ENCODE measurements at places on chromosomes 16 and 17. TPM values are rescaled to one million over a fixed set of nuclear protein-coding genes. Genes with fewer than 3 reads are reported as not detected.

CRISPLD2 gene
- total RNA-seq, result 58.4 TPM

FSCN2 gene
- 0.74 TPM for total RNA-seq

NPIPB6 gene
- total RNA-seq, result 1.1 TPM

GRCh38 chr17:74631468-74632450 is 8.2 kb upstream of the CD300E start:
- no peak for DNase-seq

- no peak for DNase-seq
These were observed 129.2 kb upstream of the TOM1L1 start for GRCh38 chr17:54771409-54771915.

ENGASE gene
- 7.7 TPM for total RNA-seq

NUDT16L1 gene
- 25.5 TPM for total RNA-seq

GRCh38 chr17:3845291-3845620 is 790 bp downstream of the NCBP3 start:
- DNase-seq, result no peak

DNA sequence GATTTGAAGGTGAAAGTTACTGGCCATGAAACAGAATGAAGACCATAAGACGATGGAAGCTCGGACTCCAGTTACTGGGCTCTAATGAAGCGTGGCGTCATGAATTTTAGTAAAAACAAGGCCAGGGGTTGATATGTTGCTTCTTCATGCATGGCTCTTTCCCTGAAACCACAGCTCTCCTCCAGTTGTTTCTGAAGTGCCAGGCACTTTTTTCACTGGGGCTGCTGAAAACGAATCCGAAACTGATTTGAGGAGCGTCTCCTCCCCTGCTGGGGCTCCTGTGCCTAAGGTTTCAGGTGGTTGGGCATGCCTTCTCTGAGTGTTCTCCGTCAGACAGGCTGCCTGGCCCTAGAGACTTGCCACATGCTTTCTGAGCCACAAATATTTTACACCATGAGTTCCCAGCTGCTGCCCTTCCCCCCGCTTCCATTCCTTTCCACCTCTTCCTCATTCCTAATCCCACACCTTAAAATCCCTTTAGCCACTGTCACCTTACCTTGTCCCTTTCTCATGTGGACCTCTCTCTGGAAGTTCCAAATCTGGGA is 3.7 kb upstream of the MYL4 start:
- DNase-seq, result no peak

GRCh38 chr17:32504166-32504990 is 17.6 kb downstream of the CDK5R1 start:
- no peak for DNase-seq

DNA sequence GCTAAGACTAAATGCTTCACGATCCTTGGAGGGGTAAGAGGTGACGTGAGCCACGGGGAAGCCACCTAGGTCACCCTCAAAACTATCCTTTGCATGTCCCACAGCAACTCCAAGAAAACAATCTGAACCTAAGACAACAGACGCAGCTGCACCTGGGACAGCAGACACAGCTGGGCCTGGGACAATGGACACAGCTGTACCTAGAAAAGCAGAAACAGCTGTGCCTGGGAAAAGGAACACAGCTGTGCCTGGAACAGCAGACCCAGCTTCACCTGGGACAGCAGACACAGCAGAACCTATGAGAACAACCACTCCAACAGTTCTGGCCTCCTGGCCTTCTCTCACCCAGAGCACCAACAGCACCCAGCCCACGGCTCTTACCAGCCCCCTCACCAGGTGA is 11.7 kb upstream of the CD300LD start:
- DNase-seq, result no peak

SLC38A8 gene
- not detected for total RNA-seq

TSNAXIP1 gene
- total RNA-seq, result 0.55 TPM

DNA sequence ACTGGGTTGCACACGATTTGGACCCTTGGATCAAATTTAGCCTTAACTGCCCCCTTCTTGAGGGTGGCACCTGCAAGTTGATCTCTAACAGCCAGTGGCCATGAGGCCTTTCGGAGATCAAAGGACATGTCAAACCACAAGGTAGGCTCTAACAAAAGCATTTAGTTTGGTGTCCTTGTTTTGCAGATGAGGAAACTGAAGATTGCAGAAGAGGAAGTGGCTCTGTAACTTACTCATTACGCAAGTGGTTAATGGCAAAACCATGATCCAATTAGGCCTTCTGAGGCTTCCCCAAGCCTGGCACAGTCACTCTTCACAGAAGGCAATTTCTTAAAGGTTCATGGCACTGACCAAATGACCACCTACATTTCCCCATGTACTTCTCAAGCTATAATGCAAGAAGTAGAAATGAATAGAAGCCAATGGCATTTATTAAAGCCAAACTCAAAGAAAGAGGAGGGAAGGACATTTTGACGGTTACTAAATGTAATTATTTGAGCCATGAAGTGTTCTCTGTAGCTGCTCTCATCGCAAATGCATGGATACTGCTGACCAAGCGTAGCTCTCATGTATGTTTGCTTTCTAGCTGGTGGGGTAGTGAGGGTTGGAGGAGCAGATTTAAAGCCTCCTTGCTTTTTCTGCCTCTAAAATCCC is 32.8 kb upstream of the ABCC12 start:
- no peak for DNase-seq

DNA sequence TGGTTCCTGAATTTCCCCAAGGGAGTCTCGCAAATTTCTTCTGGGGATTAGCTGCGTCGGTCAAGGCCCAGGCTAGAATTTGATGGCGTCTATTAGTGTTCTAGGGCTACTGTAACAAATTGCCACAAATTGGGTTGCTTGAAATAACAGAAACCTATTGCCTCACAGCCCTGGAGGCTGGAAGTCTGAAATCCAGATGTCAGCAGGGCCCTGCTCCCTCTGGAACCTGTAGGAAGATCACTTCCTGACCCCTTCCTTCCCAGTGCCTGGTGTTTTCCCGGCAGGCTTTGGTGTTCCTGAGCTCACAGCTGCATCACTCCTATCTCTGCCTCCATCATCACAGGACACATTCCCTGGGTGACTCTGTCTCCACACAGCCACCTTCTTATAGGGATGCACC is 24.4 kb downstream of the DHRS7C start:
- no peak for DNase-seq

TAC4 gene
- total RNA-seq, result not detected

ATP2C2 gene
- total RNA-seq, result not detected

KRTAP4-1 gene
- not detected for total RNA-seq

GPR179 gene
- total RNA-seq, result not detected

- no peak for DNase-seq
These were observed 961 bp downstream of the AMFR start for GRCh38 chr16:56424404-56424764.

DNA sequence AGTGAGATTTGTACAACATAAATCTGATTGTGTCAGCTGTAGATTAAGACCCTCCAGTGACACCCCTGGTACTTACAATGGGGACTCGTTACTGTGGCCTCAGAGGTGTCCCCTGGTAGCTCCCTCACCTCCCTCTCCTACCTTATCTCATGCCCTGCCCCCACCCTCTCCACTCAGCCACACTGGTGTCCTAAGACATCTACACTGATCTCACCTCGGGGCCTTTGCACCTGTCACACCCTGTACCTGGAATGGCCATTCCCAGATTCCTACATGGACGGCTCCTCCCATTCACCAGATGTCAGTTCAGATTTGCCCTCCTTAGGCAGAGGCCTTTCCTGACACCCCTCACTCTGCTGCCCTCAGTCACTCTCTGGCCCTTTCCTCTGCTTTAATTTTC is 319.3 kb downstream of the CPPED1 start:
- DNase-seq, result no peak

DNA sequence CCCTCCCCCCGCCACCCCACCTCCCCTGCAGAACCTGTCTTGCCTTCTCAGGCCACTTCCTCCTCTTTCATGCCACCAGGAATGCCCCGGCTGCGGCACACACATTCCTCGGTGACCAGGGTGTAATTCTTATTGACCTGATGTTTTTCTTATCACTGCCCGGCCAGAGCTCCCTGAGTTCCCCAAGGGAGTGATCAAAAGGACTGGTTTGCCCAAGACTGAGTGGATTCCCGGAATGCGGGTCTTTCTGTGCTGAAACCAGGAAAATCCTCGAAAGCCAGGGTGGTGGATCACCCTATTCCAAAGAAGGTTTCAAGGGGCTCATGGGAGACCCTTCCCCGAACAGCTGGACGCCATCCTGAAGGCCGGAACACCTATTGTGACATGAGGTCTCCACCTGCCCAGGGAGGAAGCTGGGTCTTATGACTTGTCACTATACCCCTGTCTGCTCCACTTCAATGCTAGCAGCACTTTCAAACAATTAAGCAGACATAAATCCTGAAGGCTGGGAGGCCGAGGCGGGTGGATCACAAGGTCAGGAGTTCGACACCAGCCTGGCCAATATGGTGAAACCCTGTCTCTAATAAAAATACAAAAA is 53.0 kb upstream of the RPL38 start:
- no peak for DNase-seq

GRCh38 chr17:69702078-69702477 is 287.6 kb downstream of the MAP2K6 start:
- DNase-seq, result no peak

GRCh38 chr17:74528491-74529199 is 2.6 kb downstream of the CD300LB start:
- DNase-seq, result peak; percentile 59

KRT20 gene
- not detected for total RNA-seq

DNA sequence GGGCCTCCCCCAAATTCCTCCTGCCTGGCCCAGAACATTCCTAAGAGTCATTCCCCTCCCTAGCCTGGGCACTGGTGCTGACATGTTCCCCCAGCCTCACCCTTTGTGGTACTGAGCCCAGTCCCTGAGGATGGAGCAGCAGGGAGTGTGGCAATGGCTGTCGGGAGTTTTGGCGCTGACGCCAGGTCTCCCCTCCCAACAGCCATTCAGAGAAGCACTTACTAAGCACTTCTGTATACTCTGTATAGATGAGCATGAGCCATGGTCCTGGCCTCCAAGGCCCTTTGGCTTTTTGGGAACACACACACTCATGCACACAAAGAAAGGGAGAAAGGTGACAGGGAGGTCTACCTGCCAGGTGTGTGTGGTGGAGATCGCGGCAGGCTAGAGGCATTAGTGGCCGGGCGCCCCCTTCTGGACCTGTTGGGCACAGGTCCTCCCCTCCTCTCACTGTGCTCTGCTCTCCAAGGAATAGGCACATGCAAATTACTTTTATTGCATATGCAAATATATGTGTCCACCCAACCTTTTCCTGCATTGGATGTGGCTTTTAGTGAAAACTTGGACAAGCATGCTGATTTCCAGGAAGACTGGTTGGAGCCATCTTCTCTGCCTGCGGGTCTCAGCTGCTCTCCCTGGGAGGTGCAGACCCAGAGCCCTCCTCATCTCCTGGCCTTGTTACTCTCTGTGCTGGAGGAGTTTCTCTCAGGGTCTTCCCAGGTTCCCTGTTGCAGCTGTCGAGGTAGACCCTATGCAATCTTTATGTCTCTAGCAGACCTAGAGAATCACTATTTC is 17.4 kb upstream of the C17orf107 start:
- DNase-seq, result no peak

- DNase-seq, result no peak
These were observed 362.5 kb downstream of the SEC14L1 start for GRCh38 chr17:77503293-77503655.

DNA sequence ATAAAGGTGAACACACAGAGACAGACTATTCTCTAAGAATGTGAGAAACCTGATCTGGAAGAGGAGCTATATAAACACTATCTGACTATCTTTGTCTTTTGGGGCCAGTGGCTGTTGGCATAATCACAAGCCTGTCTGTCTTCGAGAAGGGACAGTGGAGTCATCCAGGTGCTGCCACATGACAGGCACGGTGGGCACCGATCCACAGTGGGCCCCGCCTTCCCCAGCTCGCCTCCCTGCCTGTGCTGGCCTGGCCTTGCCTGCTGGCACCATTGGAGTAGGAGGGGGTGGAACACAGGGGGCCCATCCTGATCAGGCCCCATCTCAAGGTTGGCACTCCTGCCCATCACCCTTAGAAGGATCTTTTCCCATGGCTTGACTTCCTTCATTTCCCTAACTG is 112.8 kb downstream of the CCDC182 start:
- DNase-seq, result no peak

SDK2 gene
- 1.5 TPM for total RNA-seq

TRAF4 gene
- 6.7 TPM for total RNA-seq

DNA sequence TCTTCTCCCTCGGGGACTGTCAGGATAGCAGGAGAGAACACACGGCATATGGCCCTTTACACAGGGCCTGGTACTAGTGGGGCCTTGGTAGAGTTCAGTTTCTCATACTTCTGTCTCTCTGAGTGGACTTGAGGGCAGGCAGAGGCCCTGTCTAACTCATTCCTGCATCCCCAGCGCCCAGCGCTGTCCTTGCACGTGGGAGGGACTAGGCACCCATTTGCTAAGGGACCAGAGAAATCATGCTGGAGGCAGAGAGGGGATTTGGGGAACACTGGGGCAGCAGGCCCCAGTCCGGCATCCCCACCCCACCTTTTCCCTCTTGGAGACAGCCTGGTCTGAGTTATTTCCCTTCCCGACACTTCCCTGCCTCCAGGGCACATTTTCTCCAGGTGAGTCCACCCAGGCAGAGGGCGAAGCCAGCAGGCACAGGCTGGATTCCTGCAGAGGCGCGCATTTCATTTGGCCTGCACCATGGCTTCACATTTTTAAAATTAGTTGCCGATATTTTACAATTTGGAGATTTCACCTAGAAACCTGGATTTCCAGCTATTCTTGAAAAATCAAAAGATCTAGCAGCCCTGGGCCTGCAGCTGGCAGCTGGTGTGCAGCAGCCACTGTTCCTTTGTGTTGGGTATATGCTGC is 9.7 kb upstream of the NKD1 start:
- DNase-seq, result no peak

KRT16 gene
- total RNA-seq, result 2.2 TPM

GRCh38 chr16:55370762-55371482 is 46.9 kb downstream of the IRX6 start:
- peak; percentile 84 for DNase-seq

DNA sequence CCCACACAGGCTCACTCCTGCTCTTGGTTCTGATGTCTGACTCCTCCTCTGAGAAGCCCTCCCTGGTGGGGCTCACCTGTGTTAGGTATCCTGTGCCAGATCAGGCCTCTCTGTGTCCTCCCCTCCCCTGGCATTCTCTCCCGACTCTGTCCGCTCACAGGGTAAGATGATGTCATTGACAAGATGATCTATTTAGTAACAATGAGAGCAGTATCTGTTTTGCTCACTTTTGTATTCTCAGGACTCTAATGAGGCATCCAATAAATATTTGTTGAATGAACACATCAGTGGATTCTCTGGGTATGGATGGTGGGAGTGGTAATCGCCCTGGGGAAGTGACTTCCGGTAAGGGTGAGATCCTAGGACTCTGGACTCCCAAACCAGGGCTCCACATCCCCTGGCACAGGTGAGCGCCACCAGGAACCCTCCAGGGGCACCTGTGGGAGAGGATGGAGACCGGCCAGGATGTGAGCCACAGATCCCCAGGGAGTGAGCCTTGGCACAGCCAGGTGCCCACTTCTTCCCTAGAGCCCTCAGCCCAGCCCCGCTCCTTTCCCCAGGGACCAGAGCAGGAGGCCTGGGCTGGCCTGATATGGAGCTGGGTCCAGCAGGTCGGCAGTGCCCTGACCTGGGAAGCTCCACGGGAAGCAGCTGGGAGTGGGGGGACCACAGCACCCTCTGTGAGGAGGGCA is 5.4 kb upstream of the HAP1 start:
- DNase-seq, result no peak
